Iris pigment epithelial cell (primary cell): ENCODE measurements at places on chromosomes 1 and 21.

DNA sequence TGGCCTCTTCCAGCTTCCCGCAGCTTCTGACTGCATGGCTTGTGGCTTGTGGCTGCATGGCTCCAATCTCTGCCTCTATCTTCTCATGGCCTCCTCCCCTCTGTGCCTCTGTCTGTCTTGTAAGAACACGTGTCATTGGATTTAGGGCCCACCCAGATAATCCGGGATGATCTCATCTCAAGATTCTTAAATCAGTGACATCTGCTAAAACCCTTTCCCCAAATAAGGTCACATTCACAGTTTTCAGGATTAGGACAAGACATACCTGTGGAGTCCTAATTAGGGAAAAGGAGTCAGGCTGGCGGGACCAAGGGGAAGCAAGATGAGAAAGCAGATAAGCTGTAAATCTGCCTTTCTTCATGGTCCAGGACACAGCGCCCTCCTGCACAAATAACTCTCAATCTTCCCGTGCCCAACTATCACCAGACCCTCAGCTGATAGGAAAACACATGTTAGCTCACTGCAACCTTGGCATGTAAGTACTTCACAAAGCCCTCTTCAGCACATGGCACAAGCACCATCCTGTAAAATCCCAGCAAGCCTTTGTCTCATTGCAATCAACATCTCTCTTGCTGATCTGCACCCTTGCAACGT is 82.2 kb downstream of the SPSB1 start:
- DNase-seq, result no peak

- peak; percentile 10 for DNase-seq
Observed at GRCh38 chr1:152495066-152495675, 15.4 kb upstream of the LCE5A start.

DNA sequence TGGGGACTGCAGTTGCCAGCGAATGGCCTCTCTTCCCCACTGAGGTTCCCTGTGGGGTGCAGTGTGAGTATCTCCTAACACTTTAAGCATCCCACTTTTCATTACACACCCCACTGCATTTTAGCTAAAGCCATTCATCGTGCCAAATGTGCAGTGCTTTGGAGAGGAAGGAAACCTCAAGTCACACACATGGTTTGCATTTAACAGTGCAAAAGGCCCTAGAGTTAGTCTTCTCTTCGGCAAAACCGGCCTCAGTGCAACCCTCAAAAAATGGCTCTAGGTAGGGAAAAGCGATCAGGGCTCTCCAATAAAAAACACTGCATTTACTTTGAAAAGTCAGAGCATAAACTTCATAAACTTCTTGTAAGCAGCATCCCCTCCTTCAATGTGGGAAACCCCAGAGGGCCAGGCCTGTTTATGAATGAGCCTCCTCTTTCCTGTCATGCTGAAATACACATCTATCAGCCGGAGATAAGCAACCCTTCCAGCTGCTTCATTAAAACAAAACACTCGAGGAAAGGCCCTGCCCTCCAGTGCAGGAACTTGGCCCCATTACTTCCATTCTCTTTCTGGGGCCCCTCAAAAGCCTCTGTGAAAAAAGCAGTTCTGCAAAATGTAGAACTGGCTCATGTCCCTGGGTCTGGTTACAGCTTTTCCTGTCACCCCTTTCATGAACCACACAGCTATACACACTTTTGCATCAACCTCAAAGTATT is 184.0 kb downstream of the CDC7 start:
- DNase-seq, result peak; percentile 40

DNA sequence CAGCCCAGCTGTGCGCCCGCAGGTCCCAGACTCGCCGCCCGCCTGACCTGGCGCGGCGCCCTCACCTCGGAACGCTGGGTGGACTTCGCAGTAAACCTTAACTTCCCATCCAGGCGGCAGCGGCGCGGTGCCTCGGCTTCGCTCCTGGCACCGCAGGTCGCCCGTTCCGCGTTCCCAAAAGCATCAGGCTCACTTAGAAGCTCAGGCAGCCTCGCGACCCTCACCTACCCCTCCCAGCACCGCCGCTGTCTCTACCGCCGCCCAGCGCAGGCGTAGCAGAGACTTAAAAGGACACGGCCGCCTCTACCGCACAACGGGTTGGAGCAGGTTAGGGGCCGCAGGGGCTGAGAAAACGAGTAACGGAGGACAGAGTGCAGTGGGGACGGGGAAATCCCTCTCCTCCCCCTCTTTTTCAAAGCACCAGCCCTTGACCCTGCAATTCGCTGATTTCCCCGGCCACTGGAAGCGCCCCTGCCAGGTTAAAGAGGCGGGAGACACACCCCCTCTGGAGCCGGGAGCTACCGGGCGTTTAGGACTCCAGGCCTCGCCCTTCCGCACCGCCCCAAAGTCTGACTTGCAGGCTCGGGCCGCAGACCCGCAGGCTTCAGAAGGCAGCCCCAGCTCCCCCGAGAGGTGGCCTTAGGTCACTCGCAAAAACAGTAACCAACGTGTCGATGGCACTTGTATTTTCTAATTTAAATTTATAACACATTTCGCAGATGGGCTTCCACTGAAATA is 328.5 kb downstream of the FAM72C start:
- DNase-seq, result no peak

- no peak for DNase-seq
Observed at GRCh38 chr1:3287656-3288160, 166.8 kb upstream of the ARHGEF16 start.

DNA sequence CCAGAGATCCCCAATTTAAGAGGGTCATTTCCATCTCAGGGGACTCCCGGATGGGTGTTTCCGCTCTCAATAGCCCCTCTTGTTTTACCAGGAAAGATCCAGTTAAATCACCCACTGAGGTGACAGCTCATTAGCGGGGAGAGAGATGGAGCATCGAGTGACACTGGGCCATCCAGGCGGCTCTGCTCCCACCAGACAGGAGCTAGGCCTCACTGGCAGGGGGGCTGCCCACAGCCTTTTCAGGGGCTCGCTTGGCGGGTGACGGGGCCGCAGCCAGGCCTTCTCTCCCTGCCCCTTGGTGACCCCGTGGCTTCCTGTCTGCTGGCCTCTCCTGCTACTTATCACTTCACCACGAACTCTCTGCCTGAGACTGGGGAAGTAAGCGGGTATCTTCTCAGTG is 26.7 kb upstream of the SPSB1 start:
- no peak for DNase-seq

DNA sequence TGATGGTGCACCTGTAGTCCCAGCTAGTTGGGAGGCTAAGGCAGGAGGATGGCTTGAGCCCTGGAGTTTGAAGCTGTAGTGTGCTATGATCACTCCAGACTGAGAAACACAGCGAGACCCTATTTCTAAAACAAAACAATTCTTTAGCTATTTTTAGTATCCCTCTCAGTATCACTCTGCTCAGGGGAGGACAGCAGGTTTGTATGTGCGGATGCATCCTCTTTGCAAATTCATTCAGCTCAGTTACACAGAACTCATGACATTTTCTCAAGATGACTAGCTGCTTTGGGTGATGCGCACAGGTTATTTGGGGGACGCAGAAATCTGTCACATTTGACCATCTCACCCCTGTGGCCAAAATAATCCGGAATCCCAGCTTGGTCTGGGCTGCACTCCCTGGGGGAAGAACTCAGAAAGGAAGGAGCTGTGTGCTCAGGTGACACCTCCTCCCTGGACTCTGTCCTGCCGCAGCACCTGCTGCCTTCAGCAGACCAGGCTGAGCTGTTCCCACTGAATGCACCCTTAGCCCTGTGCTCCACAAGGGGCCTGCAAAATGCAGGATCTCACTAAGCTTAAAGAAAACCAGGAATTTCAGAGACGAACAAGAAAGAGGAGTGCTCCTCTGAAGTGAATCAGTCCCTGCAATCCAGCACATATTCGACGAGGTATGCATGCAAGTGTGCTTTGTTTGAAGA is 89.5 kb upstream of the PGBD5 start:
- no peak for DNase-seq

- DNase-seq, result no peak
Observed at GRCh38 chr21:37061926-37062592, 10.8 kb downstream of the PIGP start.

DNA sequence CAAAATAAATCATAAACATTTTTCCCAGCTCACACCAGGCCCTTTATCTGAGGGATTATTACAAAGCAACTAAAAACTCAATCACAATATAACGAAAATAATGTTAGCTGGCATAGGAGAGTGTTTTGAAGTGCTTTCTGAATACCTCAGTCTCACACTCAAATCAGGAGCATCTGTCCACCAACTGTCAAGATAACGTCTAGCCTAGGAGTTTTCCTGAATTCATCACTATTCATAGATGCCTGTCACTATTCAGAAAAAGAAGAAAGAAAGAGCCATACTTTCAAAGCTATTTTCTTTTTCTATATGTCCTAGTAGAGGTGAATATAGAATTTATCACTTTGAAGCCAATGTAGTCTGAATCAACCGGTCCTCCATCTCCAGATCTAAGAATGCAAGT is 127.0 kb downstream of the AKT3 start:
- no peak for DNase-seq

GRCh38 chr1:119964673-119965363 is 68.5 kb upstream of the ADAM30 start:
- DNase-seq, result peak; percentile 49

DNA sequence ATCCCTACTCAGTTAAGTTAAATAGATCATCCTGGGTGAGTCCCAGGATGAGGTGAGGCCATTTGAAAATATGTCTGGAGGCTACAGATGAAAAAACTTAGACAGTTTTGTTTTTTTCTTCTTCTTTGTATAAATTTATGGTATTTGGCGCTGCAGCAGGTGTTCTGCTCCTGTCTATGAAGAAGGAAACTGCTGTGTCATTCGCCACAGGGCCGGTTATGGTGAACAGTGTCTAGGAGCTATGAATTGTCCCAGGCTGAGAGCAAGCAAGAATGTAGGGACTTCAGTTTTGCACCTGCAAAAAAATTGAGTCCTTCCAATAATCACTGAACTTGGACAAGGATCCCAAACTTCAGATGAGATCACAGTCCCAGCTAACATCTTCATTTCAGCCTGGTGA is 674.3 kb upstream of the RGS18 start:
- DNase-seq, result no peak

GRCh38 chr21:30984889-30985288 is 53.4 kb downstream of the KRTAP19-8 start:
- DNase-seq, result no peak

GRCh38 chr1:200081151-200081968 is 53.9 kb downstream of the NR5A2 start:
- peak; percentile 31 for DNase-seq

DNA sequence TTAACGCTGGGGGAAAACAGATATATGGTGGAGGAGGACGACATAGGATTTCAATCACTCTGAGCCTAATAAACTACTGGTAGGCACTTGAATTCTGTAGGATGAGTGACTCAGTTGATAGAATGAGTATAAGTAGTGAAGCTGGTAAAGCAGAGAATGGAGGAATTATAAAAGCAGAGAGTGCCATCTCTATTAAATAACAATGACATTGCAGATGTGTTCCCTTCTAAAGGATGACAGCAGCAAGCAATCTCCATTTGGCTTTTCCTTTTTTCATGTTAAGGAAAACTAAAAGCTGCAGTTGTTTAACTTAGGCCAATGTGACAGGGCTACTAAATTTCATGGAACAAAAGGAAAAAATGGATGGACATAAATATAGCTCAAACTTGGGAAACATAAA is 17.5 kb downstream of the ZBTB8OS start:
- DNase-seq, result no peak

GRCh38 chr1:66511118-66511517 is 22.8 kb upstream of the SGIP1 start:
- DNase-seq, result no peak

- DNase-seq, result no peak
Observed at GRCh38 chr1:1071486-1072298, 2.4 kb downstream of the RNF223 start.

DNA sequence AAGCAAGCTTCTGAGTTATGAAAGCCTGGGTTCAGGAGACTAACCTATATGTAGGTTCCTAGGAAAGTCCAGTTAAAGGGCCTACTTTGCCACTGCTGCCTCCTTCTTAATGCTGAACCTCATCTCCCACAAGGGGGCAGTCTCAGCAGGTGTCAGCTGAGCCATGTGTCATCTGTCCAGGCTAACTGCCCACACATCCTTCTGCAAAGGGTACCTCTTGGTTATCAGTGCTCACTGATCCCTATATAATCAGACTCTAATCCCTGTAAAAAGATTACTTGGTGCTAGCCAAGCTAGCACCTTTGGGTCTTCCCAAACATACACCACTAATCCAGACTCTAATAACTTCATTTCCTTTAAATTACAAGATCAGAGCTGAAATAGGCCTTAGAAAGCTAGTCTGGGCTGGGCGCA is 9.0 kb downstream of the PRDX1 start:
- DNase-seq, result peak; percentile 74

GRCh38 chr1:98707556-98707955 is 46.0 kb downstream of the SNX7 start:
- no peak for DNase-seq

GRCh38 chr1:28509705-28510272 is 3.9 kb downstream of the RCC1 start:
- peak; percentile 22 for DNase-seq

DNA sequence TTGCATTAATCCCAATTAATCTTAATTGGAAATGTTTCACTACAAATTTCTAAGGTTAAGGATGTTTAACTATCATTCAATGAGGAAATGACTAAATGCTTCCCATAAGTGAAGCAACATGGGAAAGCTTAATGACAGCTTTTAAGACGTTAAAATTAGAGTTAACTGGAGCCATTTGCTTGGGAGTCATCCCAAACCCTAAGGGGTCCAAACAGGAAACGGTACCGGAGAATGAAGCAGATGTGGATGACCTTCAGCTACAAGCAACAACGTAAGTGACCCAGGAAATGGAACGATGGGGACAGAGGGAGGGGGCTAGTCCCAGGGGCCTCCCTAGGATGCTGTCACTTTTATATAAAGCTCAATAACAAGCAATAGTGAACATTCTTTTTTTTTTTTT is 62.2 kb downstream of the CAPZB start:
- DNase-seq, result no peak

DNA sequence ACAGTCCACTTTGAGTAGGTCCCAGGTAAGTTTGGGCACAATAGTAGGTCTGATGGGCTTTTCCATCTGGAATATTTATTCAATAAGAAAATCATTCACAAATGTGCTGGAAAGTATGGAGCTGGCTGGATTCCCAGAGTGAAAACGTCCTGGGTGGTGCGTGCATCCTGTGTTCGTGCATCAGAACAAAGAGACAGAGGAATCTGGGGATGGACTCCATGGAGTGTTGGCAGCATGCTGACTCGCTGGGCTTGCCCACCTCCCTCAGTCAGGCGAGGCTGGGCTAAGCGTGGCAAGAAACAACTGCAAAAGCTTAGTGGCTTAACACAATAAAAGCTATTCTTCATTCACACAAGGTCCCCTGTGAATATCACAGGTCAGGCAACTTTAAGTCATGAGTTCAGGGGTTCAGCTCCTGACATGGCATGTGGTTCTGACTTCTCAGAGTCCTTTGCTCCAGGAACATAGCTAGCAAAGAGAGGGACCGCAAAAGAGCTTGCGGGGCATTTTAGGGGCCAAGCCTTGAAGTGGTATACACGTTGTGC is 151.6 kb upstream of the ZNF644 start:
- DNase-seq, result no peak

DNA sequence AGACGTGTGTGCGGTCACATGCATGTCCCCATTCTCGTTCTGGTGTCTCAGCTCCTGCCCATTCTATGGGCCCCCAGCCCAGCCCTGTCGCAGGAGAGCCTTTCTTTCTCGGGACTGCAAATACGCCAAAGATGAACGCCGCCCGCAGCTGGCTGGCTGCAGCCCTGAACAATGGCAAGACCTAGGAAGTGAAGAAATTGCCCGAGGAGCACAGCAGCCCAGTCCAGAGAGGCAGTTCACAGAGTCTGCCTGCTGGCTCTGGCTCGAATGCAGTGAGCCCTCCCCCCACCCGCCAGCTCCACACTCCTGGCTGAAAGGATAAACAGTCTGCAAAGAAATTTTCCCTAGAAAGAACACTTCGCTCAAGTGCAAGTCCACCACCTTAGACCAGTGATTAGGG is 23.3 kb downstream of the PAX7 start:
- no peak for DNase-seq
